ENCODE measurements at places on chromosomes 11 and 22. TPM values are rescaled to one million over a fixed set of nuclear protein-coding genes. Genes with fewer than 3 reads are reported as not detected.

Gene APOA5
- not detected for total RNA-seq

Gene UBQLNL
- 0.67 TPM for total RNA-seq

Gene IFITM1
- total RNA-seq = 114 TPM

Gene ARHGAP8
- 3.1 TPM for total RNA-seq

Gene OR52E8
- not detected for total RNA-seq

Gene GAL3ST3
- not detected for total RNA-seq

Gene TMEM121B
- total RNA-seq = 2.6 TPM

Gene RAB39A
- not detected for total RNA-seq

Gene BTBD18
- total RNA-seq = not detected

Gene MFRP
- total RNA-seq = not detected

Gene ZNF214
- total RNA-seq = 0.21 TPM

Gene CAVIN3
- 27.9 TPM for total RNA-seq

Gene MRTFA
- 74.7 TPM for total RNA-seq

Gene OR4A16
- not detected for total RNA-seq

Gene IGLL5
- not detected for total RNA-seq

Gene PAX6
- total RNA-seq = not detected

Gene OR51B5
- not detected for total RNA-seq

Gene HBB
- 18.5 TPM for total RNA-seq

Gene CRYBA4
- not detected for total RNA-seq

Gene MS4A7
- 5.7 TPM for total RNA-seq

Gene CD3D
- total RNA-seq = 0.44 TPM

Gene NLRP10
- 56.7 TPM for total RNA-seq

Gene RANGAP1
- 119 TPM for total RNA-seq

Gene CRY2
- 79.7 TPM for total RNA-seq

Gene UPK3A
- total RNA-seq = 0.49 TPM

Gene MYH9
- 335 TPM for total RNA-seq

Gene SEPTIN3
- total RNA-seq = 0.76 TPM

Gene OR52I2
- not detected for total RNA-seq

Gene APOA4
- total RNA-seq = not detected

Gene FDXACB1
- 4.2 TPM for total RNA-seq

Gene GALNT18
- 23.7 TPM for total RNA-seq

Gene KDM4D
- 1.1 TPM for total RNA-seq

Gene HSD17B12
- total RNA-seq = 32.0 TPM

Gene TEX12
- total RNA-seq = 0.75 TPM

Gene SERHL2
- total RNA-seq = 15.5 TPM

Gene MYOD1
- not detected for total RNA-seq

Gene ZBTB16
- total RNA-seq = 369 TPM

Gene LMO2
- 13.9 TPM for total RNA-seq

Gene GLYATL1
- 0.63 TPM for total RNA-seq

Gene GLB1L2
- 21.6 TPM for total RNA-seq

Gene APOA1
- total RNA-seq = 1.6 TPM

Gene CNIH2
- 0.42 TPM for total RNA-seq

Gene IGSF22
- not detected for total RNA-seq

Gene OR10A2
- total RNA-seq = not detected

Gene GDPD4
- total RNA-seq = not detected

Gene RASL10A
- total RNA-seq = 0.17 TPM

Gene LUZP2
- 0.11 TPM for total RNA-seq

Gene SEC14L6
- 27.5 TPM for total RNA-seq

Gene ALG8
- total RNA-seq = 18.3 TPM

Gene PARVG
- 5.1 TPM for total RNA-seq

Gene ANKK1
- 8.4 TPM for total RNA-seq

Gene PLET1
- total RNA-seq = not detected

All from lower leg skin (tissue), 4 donors.